ENCODE measurements at places on chromosomes 12 and 14. TPM values are rescaled to one million over a fixed set of nuclear protein-coding genes. Genes with fewer than 3 reads are reported as not detected.

The PPP4R4 gene
- 0.39 TPM for total RNA-seq

The RIMBP2 gene
- not detected for total RNA-seq

The DCTN2 gene
- total RNA-seq: 117 TPM

The TMTC2 gene
- total RNA-seq: 1.2 TPM

The TTC9 gene
- total RNA-seq: 1.7 TPM

The ZC2HC1C gene
- 3.0 TPM for total RNA-seq

The OR6C68 gene
- total RNA-seq: not detected

The SCNN1A gene
- 3.9 TPM for total RNA-seq

The GPR162 gene
- 0.93 TPM for total RNA-seq
